ENCODE measurements at places on chromosomes 6 and 20. TPM values are rescaled to one million over a fixed set of nuclear protein-coding genes. Genes with fewer than 3 reads are reported as not detected.

DNA sequence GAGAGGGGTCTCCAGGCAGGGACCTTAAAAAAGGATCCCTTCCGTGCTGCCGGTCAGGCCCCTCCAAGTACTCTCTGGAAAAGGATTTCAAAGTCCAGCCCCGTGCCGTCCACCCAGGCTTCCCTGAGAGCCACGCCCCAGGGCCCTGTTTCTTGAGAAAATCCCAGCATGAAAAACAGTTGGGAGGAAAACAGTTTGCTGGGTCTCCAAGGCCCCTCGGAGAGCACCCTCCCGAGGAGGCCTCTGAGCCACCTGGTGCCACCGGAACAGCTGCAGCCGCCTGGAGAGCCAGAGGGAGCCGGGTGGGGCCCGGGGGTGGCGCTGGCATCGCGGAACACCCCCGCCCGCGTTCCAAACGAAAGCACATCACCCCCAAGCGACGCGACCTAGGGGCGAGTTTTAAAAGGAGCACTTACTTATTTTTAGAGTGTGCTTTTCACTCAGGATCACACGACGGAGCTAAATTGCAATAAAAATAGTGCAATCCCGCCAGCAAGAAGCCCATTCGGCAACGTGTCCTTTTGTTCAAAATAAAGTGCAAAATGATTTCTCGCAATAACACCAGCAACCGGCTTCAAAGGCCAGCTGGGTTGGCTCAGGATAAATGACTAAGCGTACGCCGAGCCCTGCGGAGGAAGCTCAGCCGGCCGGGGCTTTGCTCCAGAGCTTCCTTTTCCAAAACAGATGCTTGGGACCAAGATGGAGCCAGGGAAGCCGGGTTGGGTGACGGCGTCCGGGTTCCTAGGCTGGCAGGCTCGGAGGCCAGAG lies 64.2 kb downstream of the YTHDF1 start:
- no peak for DNase-seq

DNA sequence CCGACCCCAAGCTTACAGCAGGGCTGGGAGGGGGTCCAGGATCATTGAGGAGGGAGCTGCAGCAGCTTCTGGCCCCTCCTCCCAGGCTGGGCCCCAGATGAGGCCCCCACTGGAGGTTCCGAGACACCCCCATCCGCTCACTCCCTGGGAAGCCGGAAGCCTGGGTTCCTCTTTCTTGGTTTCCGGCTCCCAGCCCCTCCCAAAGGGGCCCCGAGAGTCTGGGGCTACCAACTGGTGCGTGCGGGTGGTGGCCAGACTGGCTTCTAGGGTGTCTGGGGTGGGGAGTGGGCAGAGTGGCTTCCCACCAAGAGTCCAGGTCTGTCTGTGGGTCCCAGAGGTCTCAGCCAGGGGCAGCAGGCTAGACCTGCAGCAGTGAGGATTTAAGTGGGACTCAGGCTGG lies 2.2 kb downstream of the RGS19 start:
- DNase-seq: no peak

DNA sequence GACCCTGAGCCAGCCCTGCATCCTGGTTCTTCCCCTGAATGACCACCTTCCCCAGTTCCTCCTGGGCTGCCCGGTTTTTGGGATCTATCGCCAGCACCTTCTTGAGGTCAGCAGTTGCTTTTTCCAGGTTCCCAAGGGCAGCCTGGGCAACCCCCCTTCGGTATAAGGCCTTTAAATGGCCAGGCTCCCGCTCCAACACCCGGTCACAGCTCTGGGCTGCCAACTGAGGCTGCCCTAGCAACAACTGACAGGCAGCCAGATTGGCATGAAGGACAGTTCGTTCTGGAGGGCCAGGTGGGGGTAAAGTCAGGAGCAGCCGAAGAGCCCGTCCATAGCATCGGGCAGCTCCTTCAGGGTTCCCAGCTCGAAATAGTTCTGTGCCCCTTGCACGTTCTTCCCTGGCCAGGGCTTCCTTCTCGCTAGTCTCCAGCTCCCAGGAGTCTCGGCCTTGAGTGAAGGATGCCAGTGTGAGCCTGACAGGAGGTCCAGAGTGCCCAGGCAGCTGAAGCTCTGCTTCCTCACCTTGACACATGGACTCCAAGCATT lies 778 bp upstream of the ATF6B start:
- DNase-seq: no peak

DNA sequence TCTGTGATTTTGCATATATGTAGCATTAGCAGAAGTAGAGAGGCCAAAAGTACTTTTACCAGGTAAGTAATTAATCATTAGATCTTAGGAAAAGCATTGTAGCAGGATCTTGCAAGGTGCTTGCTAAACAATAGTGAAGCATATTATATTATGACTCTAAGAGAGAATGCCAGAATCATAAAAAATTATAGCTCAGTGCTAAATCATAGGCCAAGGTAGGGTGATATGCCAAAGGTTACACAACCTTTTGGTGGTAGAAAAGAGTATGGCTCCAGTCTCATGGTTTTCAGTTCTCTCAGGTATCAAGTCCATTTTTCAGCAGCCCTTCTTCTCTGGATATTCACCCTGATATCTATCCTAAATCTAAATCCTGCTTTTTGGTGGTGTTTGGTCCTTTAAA lies 16.9 kb upstream of the TMEM30A start:
- DNase-seq: no peak

GRCh38 chr20:2891343-2891742 lies 18.1 kb downstream of the PTPRA start:
- DNase-seq: no peak

Gene DPPA5
- not detected for polyA plus RNA-seq

DNA sequence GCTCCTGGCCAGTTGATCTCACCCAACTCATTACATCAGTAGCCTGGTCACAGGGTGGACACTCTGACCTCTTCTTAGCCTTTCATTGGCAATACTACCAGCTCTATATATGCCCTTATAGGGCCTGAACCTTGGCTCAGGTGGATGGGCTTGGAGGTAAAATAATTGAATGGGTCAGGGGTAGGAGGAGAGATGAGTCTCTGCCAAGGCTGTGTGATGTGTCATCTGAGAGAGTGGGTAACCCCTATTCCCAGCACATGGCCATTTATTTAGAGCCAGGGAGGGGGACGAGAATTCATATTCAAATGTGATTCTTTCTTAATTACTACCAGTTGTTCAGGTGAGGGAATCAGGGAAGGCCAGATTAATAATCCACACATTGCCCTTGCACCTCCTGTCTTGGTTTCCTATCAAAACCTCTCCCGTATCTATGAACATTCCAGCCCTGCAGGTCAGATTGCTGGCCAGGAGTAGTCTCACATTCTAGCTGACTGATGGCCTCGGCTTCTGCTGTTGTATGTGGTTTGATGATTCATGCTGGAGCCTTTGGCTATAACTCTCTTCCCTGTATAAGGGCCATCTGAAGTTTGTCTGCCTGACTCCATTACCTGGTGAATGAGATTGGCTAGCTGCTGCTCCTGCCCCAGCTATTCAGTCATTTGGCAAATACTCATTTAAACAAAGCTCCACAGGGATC lies 13.4 kb downstream of the C20orf173 start:
- DNase-seq: no peak

DNA sequence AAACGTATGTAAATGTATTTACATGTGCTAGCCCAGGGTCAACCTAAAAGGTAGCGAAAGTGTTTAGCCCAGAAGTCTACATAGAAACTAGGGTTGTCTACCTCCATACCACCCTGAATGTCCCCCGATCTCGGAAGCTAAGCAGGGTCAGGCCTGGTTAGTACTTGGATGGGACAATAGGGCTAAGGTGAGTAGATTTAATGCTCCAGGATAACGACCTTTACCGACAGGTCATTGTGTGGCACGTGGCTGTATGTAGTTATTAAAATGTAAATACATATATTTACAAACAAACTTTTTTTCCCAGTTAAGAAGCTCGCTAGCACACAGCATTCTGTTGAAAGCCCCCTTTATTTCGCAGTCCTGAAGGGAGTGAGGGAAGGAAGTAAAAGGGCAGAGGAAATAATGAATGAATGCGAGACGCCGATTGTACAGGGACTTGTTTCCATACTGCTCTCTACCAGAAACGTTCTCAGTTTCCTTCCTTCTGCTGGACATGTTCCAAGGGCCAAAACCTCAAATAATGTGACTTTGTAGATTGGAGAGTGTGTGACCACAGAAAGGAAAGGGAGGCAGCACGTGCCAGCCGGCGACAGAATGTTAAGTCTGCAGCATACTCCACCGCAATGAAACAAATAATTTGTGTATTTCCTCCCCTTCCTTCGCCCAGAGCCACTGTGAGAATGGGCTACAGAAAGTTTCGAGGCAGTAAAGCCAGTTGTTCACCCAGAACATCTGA lies 612 bp downstream of the ADAT2 start:
- no peak for DNase-seq

Gene CLPSL1
- not detected for polyA plus RNA-seq

- no peak for DNase-seq
These were observed 118.8 kb upstream of the PTCHD4 start for GRCh38 chr6:48229841-48230240.

Gene ZNF341
- polyA plus RNA-seq: 3.0 TPM

- DNase-seq: no peak
These were observed 80.8 kb downstream of the CD164 start for GRCh38 chr6:109301418-109301817.

Gene SLPI
- 4.4 TPM for polyA plus RNA-seq

DNA sequence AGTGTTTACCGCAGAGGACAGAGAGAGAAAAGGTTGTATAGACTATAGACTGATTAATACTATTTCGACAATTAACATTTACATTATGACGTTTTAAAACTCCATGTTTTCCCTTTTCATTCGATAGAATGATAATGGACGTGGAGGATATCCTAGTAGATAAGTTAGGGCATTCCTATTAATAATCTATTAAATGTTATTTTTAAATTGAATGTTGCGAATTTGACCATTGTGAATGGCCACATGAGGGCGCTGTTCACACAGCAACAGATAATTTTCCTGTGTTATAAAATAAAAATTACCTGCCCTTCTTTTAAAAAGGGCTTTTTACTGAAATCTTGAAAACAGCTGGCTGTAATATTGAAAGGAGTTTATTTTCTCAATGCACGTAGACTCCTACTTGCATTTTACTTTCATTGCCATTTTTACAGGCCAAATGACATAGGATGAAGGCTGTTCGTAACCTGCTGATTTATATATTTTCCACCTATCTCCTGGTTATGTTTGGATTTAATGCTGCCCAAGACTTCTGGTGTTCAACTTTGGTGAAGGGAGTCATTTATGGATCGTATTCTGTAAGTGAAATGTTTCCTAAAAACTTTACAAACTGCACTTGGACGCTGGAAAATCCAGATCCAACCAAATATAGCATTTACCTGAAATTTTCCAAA lies 3.3 kb downstream of the ADGRB3 start:
- DNase-seq: no peak

DNA sequence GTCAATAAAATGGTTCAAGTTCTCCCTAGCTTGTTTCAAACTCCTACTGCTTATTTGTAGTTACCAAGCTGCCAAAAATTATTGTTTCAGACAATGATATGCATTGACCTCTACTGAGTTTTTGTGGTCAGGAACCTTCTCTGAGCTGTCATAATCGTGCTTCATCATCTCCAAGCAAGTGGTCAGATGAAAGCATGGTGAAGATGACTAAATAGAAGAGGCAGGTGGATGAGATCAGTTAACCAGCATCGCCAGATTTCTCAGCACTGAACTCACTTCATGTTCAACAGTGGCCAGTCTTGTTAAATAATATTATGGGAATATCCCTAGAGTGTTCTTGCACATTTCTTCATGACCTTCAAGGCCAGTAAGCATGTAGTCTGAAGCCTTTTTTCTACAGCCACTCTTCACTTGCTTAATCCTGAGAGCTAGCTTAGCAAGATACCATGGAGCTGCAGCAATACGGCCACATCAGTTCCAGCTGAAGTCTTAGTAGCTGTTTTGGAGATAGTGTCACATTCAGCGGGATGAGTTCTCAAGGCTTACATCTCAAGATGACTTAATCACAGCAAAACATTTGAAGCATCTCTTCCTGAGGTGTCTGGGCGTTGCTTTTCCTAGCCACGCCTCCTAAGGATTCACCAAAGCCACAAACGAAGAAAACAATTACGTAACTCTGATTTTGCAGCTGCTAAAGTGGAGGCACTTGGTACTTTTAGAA lies 101.6 kb upstream of the TMEM30A start:
- DNase-seq: no peak

DNA sequence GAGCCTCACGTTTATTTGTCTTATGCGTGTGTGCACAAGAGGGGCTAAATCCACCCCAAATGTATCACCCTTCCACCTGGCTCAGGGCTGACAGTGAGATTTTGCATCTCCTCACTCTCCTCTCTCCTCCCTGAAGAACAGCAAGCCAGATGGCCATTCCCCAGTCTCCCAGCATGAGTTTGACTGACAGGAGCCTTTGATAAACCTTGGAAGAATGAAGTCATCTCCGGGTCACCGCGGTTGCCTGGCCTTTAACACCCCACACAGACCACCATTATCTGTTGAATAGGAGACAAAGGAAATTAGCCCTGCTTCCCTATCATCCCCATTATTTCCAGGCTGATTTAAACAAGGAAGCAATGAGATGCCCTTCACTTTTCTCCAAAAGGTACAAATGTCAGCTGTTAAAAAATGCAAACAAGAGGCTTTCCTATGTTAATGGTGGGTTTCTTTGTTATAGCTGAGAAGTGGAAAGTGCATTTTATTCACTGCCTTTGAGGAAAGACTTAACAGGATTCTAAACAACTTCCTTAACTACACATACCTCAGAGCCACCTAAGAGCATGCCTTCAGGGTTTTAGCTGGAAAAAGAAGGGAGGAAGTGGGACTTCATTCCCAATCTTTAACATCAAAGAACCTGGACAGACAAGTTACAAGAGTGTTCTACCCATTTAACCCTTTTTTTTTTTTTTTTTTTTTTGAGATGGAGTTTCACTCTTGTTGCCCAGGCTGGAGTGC lies 524.8 kb upstream of the ID4 start:
- no peak for DNase-seq

Gene SERINC3
- polyA plus RNA-seq: 66.6 TPM

- DNase-seq: no peak
These were observed 62.0 kb downstream of the TSPYL4 start for GRCh38 chr6:116191881-116192280.

GRCh38 chr6:166619912-166620311 lies 7.1 kb downstream of the RPS6KA2 start:
- peak; percentile 63 for DNase-seq

- no peak for DNase-seq
These were observed 118.6 kb downstream of the LAMP5 start for GRCh38 chr20:9632991-9633390.

GRCh38 chr6:15596186-15596896 lies 66.5 kb downstream of the DTNBP1 start:
- no peak for DNase-seq

GRCh38 chr20:48526936-48527335 lies 300.9 kb downstream of the PREX1 start:
- DNase-seq: no peak

Gene SLC35D3
- polyA plus RNA-seq: 1.1 TPM

GRCh38 chr20:32775336-32775991 lies 13.3 kb downstream of the DNMT3B start:
- no peak for DNase-seq

GRCh38 chr6:9539231-9539755 lies 875.6 kb downstream of the TFAP2A start:
- no peak for DNase-seq

- no peak for DNase-seq
These were observed 215.1 kb upstream of the TBX18 start for GRCh38 chr6:84979541-84979940.

GRCh38 chr6:40877362-40877761 lies 161.7 kb downstream of the UNC5CL start:
- DNase-seq: no peak

Gene XKR7
- polyA plus RNA-seq: 0.09 TPM

All from right lung (tissue), 10 donors.